ENCODE measurements at places on chromosomes 3 and 15.

- no peak for DNase-seq
Measured at GRCh38 chr3:46970391-46971091, 6.0 kb downstream of the CCDC12 start.

DNA sequence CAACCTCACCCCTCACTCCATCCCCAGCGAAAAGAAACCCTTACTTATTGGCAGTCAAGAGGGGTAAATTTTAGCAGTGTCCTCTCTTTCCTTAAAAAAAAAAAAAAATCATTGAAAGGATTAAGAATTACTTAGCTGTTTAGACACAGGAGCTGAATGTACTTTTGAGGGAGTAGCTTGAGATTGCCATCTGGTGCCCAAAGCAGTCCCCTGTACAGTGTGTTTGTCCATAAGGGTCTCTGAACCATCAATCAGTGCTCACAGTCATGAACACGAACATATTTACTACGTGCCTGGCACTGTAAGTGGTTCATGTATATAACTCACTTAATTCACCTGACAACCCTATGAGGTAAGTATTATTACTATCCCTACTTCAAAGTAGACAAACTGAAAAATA is 463.5 kb downstream of the RAP2B start:
- DNase-seq: no peak

- no peak for DNase-seq
Measured at GRCh38 chr3:48408823-48409281, 21.0 kb downstream of the PLXNB1 start.

DNA sequence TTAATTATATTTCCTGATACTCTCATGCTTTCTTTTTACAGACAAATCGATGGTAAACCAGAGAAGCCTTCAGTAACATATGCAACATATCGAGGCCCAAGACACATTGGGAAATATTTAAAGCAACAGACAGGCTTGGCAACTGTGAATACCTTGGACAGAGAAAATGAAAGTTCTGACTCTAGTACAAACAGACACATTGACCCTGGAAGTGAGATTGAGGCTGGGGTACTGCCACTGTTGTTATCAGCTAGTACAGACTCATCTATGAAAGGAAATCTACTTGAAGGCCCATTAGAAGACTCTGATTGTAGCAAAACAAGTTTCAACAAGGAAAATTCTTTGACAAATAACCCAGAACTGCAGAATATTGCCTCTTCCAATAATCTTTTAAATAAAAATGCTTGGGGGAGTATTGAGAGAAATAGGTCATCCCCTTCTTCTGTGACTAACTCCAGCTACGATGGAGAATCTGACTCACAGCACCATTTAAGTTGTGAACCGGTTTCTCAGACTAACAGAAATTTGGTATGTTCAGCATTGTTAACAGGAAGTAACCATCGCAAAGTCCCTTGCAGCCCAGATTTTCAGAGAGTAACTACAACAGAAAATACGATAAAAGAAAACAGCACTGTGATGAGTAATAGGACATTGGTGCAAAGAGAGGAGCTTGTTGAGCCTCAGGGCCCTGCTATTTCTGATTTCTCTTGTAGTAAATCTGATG is 50.2 kb downstream of the CRYBG3 start:
- no peak for DNase-seq

Data from esophagus squamous epithelium (tissue), 5 donors.